Naive thymus-derived CD8-positive, alpha-beta T cell (primary cell): ENCODE measurements at places on chromosomes 7 and 10. TPM values are rescaled to one million over a fixed set of nuclear protein-coding genes. Genes with fewer than 3 reads are reported as not detected.

Gene CALN1
- total RNA-seq = not detected

DNA sequence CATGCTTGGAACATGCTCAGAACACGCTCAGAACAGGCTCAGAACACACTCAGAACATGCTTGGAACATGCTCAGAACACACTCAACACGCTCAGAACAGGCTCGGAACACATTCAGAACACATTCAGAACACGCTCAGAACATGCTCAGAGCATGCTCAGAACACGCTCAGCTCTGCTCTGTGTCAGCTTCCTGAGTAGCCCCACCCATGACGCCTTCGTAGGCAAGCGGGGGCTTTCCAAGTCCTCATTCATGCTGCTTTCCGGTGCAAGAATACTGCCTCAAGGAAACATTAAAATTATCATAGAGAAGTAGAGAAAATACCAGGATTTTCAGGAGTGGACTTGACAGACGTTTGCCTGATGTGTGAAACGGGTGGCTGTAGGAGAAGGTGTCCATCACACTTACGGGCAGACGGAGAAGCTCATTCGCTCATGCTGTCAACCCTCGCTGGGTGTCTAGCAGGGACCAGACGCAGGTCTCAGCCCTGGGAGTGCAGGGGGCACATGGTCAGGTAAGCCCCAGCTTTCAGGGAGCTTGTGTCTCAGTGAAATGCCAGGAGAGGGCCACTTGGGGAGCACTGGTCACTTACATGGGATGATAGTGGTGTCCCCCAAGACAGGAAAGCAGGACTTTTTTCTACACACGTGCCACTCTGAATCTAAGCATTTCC is 24.7 kb downstream of the EN2 start:
- H3K4me3 ChIP-seq = no peak overlapping the region
- DNase-seq = no peak
- peaks cover 38% of the 10 kb centered on the region for H3K27me3 ChIP-seq
- no peaks in the 10 kb centered on the region for H3K36me3 ChIP-seq
- peaks cover 8% of the 10 kb centered on the region for H3K4me1 ChIP-seq

- peaks cover 6% of the 10 kb centered on the region for H3K27me3 ChIP-seq
- H3K27ac ChIP-seq = no peak overlapping the region
- DNase-seq = no peak
- no peaks in the 10 kb centered on the region for H3K4me1 ChIP-seq
- no peaks in the 10 kb centered on the region for H3K36me3 ChIP-seq
These were observed 126.0 kb downstream of the PARD3 start for GRCh38 chr10:34689053-34689452.

Gene WIPF3
- not detected for total RNA-seq

- no peaks in the 10 kb centered on the region for H3K4me1 ChIP-seq
- DNase-seq = no peak
- peaks cover 7% of the 10 kb centered on the region for H3K27me3 ChIP-seq
- no peaks in the 10 kb centered on the region for H3K36me3 ChIP-seq
- no peak overlapping the region for H3K4me3 ChIP-seq
- no peak overlapping the region for H3K27ac ChIP-seq
These were observed 501.5 kb upstream of the GALNT17 start for GRCh38 chr7:70630440-70630817.

GRCh38 chr10:88032566-88032965 is 169.1 kb downstream of the PTEN start:
- no peak overlapping the region for H3K27ac ChIP-seq
- H3K4me3 ChIP-seq = no peak overlapping the region
- H3K4me1 ChIP-seq = peaks cover 19% of the 10 kb centered on the region
- H3K36me3 ChIP-seq = no peaks in the 10 kb centered on the region
- no peak for DNase-seq
- no peaks in the 10 kb centered on the region for H3K27me3 ChIP-seq

GRCh38 chr7:94182721-94183120 is 178.6 kb upstream of the BET1 start:
- H3K4me3 ChIP-seq = no peak overlapping the region
- H3K4me1 ChIP-seq = no peaks in the 10 kb centered on the region
- H3K27ac ChIP-seq = no peak overlapping the region
- DNase-seq = no peak

Gene ELFN1
- total RNA-seq = not detected

Gene PILRA
- 10.6 TPM for total RNA-seq

Gene SPDYE6
- total RNA-seq = not detected

DNA sequence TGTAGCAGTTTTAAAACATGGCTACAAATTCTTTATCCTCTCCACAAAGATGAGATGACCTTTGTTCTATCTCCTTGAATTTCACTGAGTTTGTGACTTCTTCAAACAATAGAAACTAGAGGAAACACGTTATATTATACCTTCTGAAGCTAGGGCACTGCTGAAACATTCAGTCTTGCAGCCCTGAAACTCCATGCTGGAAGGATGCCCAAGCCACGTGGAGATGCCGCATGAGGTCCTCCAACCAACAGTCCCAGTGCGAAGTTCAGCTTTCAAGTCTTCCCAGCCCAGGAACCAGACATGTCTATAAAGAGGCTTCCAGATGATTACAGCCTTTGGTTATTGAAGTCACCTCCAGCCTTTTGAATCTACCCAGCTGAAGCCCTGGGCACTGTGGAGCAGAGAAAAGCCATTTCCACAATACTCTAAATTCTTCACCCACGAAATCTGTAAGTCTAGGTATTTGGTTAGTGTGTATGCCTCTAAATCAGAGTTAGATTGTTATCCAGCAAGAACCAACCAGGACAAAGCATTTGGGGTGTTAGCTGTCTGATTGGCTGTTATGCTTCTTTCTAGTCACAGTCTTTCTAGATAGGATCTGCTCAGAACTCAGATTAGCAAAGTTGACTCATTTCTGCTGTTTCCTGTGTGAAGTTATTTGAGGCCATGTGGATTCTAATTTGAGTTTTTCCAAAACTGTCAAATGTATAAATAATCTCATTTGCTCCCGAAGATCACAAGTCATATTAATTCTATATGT is 186.5 kb upstream of the TMEM72 start:
- DNase-seq = no peak
- H3K4me3 ChIP-seq = no peak overlapping the region
- H3K4me1 ChIP-seq = no peaks in the 10 kb centered on the region

DNA sequence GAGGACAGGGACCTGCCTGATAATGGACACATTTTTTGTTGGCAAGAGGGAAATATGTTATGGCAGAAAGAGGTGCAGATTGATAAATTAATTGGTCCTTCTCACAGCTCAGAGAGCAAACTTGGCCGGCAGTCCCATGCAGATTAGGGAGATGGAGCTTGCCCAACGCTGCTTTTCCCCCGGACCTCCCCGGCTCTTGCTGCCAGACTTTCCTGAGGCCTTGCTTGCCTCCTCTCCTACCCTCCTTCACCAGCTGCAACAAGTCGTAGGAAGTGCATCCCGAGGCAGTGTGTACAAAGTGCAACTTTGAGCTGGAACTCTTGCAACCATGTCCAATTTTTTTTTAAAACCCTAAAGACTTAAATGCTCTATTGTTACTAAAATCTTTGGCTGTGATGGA is 215.5 kb downstream of the LRMDA start:
- no peak overlapping the region for H3K4me3 ChIP-seq
- no peak overlapping the region for H3K27ac ChIP-seq
- H3K27me3 ChIP-seq = peaks cover 2% of the 10 kb centered on the region
- H3K4me1 ChIP-seq = no peaks in the 10 kb centered on the region
- no peaks in the 10 kb centered on the region for H3K36me3 ChIP-seq

DNA sequence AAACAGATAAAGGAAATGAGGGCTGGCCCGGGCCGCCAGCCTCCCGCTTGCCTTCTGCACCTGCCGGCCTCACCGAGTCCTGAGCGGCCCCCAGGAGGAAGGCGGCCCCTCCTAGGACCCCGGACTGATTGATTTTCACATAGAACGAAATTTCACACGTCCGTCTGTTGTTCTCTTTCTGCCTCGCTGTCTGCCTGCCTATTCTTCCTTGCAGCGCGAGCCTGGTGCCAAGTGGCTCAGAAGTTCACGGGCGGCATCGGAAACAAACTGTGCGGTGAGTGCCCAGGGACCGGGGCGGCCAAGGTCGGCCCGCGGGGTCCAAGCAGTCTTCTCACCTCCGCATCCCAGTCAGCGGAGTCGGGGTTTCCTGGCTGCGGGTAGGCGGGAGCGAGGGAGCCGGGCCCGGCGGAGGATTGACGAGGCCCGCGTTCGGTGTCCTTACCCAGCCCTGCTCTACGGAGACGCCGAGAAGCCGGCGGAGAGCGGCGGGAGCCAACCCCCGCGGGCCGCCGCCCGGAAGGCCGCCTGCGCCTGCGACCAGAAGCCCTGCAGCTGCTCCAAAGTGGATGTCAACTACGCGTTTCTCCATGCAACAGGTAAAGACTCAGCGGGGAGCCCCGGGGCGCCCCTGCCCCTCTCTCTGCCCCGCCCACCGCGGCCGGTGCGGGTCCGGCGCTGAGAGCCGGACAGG is 967 bp downstream of the GAD2 start:
- H3K27me3 ChIP-seq = peaks cover 87% of the 10 kb centered on the region
- DNase-seq = no peak
- H3K36me3 ChIP-seq = peaks cover 2% of the 10 kb centered on the region
- H3K4me3 ChIP-seq = peak overlapping the region; percentile 77

DNA sequence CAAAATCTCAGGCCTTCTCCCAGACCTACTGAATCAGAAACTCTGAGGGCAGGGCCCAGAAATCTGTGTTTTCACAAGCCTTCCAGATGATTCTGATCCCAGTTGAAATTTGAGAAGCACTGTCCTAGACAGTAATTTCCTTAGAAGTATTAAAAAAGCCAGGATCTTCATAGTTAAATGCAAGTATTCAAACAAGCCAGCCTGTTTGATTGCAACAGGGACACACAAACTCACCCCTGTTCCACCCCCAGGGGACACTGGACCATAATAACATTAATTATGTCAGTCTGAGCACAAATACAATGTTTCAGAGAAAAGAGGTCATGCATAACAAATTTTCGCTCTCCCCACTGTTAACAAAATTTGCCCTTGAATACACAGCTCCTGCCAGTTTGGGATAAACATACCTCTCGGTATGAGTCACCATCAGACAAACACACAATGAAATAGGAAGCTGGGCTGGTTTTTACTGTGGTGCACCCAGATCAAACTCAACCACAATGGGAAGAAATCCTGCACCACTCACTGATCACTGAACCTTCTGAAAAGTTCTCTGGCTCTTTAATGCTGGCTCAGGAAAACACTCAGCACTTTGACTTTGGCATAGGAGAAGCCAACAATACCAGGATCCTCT is 34.3 kb downstream of the ABLIM1 start:
- no peak overlapping the region for H3K4me3 ChIP-seq
- H3K27ac ChIP-seq = no peak overlapping the region
- H3K27me3 ChIP-seq = no peaks in the 10 kb centered on the region
- no peaks in the 10 kb centered on the region for H3K36me3 ChIP-seq

Gene FOXI2
- not detected for total RNA-seq

Gene MGAM2
- not detected for total RNA-seq

DNA sequence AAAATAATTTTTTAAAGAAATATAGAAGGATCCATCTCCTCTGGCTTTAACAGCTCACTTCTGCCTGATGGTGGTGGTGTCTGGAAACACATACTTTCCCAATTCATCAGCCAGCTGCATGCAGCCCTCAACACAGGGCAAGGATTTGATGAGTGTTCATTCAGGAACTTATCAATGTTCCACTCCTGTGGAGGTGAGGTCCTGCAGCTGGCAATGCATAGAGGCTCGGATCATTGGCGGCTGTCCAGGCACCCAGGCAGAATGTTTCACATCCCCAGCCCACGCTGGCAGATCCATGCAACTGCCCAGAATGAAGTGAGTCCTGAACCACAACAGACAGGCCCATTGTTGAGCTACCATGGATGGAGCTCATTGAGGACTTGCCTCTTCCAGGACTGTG is 55.2 kb upstream of the KCNMA1 start:
- H3K27ac ChIP-seq = no peak overlapping the region
- DNase-seq = no peak
- H3K36me3 ChIP-seq = no peaks in the 10 kb centered on the region
- no peak overlapping the region for H3K4me3 ChIP-seq

DNA sequence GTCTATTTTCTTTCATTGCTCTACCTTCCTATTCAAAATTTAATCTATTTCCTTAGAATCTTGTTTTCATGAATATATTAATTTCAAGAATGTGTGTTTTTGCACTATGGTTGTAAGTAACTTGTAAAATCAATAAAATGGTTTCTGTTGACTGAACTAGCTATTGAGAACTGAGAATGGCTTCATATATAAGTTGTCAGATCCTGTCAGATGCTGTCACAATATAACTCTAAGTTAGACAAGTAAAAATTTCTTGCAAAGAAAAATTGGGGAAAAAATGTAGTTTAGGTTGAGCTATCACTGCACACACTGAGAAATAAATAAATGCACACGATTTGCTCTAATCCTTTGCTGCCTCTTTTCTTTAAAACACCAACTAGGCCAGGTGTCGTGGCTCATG is 89.8 kb downstream of the RAB11FIP2 start:
- no peaks in the 10 kb centered on the region for H3K36me3 ChIP-seq
- H3K4me3 ChIP-seq = no peak overlapping the region
- H3K27me3 ChIP-seq = peaks cover 30% of the 10 kb centered on the region
- no peaks in the 10 kb centered on the region for H3K4me1 ChIP-seq

Gene ITPRID1
- total RNA-seq = not detected

GRCh38 chr10:14450041-14450491 is 119.3 kb upstream of the FRMD4A start:
- no peak for DNase-seq
- H3K27me3 ChIP-seq = peaks cover 3% of the 10 kb centered on the region
- peaks cover 4% of the 10 kb centered on the region for H3K36me3 ChIP-seq
- H3K4me3 ChIP-seq = no peak overlapping the region

Gene STAG3
- 12.0 TPM for total RNA-seq

DNA sequence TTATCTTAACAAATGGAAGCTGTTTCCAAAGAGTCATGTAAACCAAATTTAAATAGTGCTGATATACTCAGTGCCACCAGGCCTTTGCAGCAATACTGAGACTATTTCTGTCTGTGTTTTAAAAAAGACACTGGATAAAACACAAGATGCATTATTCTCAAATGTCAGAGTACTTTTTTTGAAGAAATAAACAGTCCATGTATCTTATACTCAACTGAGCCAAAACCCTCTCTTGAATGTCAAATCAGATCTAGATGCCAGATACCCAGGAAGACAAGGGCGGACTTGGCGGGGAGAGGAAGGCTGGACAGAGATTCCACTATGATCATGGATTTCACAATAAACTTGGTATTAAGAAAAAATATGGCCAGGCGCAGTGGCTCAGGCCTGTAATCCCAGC is 127.6 kb downstream of the COBL start:
- H3K27ac ChIP-seq = no peak overlapping the region
- no peaks in the 10 kb centered on the region for H3K27me3 ChIP-seq
- no peaks in the 10 kb centered on the region for H3K36me3 ChIP-seq
- H3K4me3 ChIP-seq = no peak overlapping the region
- H3K4me1 ChIP-seq = no peaks in the 10 kb centered on the region
- DNase-seq = no peak

Gene HECTD2
- 4.8 TPM for total RNA-seq

Gene SLC39A12
- not detected for total RNA-seq
